Activated T-helper 2 cell treated with anti-CD3 and anti-CD28 coated beads, Interferon-gamma antibody, Interleukin-2, Interleukin-4, amounts not matched to agents 10 μg/mL and 5 μg/mL and 100 μg/mL, durations not matched to agents 14 hours and 24 hours and 36 hours (primary cell): ENCODE measurements at places on chromosomes 5 and 9. TPM values are rescaled to one million over a fixed set of nuclear protein-coding genes. Genes with fewer than 3 reads are reported as not detected.

- no peak overlapping the region for H3K27ac ChIP-seq
- no peak for DNase-seq
- H3K4me3 ChIP-seq = no peak overlapping the region
- no peaks in the 10 kb centered on the region for H3K27me3 ChIP-seq
- H3K36me3 ChIP-seq = no peaks in the 10 kb centered on the region
These were observed 63.7 kb downstream of the LURAP1L start for GRCh38 chr9:12838546-12838945.

AFAP1L1 gene
- not detected in 2 replicates for total RNA-seq

NEUROG1 gene
- total RNA-seq = not detected in 2 replicates

DNA sequence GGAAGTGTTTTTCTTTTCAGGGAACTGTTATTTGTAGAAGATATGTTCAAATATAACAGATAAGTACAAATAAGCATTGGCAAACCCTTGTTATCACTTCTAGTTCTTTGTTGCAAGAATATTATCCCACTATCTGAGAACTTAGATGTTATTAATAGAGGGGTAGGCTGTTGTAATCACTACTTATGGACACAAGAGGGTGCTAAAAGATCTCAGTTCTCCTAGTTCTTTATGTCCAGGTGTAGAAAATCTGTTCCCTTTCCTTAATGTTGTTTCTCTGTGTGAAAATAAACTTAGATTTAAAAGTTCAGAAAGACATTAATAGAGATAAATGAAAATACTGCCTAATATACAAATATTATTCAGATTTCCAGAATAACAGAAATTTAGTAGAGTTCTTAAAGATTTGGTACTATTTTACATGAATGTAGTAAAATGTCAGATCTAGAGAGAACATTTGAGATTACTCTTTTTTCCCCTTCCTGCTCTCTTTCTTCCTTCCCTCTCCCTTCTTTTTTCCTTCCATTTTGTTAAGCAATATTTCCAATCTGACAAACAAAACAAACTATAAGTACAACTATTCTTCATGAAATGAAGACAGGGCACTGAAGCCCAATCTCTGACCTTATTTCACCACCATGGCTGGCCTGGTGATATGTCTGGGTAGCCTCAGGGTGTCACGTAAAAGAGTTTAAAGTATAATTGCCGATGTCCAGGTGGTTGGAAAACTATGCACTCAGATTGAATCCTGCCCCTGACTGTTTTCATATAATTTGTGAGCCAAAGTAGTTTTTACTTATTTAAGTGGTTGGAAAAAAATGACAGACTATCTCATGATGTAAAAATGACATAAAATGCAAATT, 43.6 kb upstream of the C5orf46 start:
- no peak overlapping the region for H3K4me3 ChIP-seq
- no peak overlapping the region for H3K27ac ChIP-seq
- no peaks in the 10 kb centered on the region for H3K36me3 ChIP-seq
- DNase-seq = no peak
- H3K27me3 ChIP-seq = no peaks in the 10 kb centered on the region
- no peaks in the 10 kb centered on the region for H3K4me1 ChIP-seq

DNA sequence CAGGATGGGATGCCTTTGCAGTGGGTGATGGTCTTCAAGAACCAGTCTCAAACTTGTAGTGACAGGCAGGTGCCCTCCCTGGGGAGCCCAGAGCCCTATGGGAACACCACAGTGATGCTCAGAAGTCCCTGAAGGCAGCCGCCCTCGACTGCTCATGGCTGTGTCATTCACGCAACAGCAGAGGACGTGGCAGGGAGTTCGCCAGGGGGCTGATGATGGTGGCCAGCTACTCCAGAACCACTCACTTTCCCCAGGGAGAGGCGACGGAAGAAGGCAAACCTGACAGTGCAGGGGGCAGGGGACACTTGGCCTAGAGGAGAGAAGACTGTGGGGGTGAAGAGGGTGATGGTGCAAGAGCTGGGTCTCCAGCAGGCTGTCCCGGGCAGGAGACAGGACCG, 4.0 kb downstream of the IL13 start:
- peaks cover 27% of the 10 kb centered on the region for H3K36me3 ChIP-seq
- peak overlapping the region; percentile 55 for H3K4me3 ChIP-seq
- no peaks in the 10 kb centered on the region for H3K27me3 ChIP-seq
- DNase-seq = no peak

GRCh38 chr5:168528521-168529373, at the start of gene FBLL1:
FBLL1 (plus strand) TSS chr5:168529305; CDS start chr5:168529505, 200 bp downstream.
- H3K27me3 ChIP-seq = peaks cover 38% of the 10 kb centered on the region
- peaks cover 8% of the 10 kb centered on the region for H3K4me1 ChIP-seq
- H3K36me3 ChIP-seq = no peaks in the 10 kb centered on the region
- DNase-seq = no peak

GRCh38 chr9:70658765-70659164, 244.3 kb upstream of the KLF9 start:
- H3K4me3 ChIP-seq = no peak overlapping the region
- H3K27ac ChIP-seq = no peak overlapping the region
- no peaks in the 10 kb centered on the region for H3K4me1 ChIP-seq
- no peaks in the 10 kb centered on the region for H3K36me3 ChIP-seq

DNA sequence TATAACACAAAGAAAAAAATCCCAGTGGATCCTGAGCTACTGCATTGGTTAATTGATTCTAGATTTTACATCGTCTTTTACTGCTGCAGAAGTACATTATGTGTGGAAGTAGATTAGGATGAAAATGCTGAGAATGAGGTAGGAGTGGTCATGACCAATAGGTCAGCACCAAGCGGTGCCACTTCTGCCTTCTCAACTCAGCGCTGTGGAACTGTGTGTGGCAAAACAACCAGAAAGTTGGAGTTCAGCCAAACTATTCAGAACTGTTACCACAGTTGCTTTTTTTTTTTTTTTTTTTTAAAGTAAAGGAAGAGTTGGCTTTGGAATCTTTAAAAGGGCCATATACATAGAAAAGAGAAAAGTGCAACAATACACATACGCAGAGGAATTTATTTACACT, 24.2 kb downstream of the POU5F2 start:
- no peaks in the 10 kb centered on the region for H3K36me3 ChIP-seq
- peaks cover 2% of the 10 kb centered on the region for H3K4me1 ChIP-seq
- no peaks in the 10 kb centered on the region for H3K27me3 ChIP-seq

DNA sequence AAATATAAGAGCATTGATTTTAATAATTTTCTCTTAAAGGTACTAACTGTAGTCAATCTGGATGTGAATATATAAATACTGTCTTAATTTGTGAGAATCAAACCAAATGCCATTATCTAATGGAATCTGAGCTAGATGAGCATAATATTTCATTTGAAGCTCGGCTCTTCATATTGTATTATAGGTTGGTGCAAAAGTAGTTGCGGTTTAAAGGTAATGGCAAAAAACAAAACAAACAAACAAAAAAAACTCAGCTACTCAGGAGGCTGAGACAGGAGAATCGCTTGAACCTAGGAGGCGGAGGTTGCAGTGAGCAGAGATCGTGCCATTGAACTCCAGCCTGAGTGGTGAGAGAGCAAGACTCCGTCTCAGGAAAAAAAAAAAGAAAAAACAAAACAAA, 96.4 kb downstream of the CFAP90 start:
- H3K27ac ChIP-seq = no peak overlapping the region
- peaks cover 6% of the 10 kb centered on the region for H3K4me1 ChIP-seq
- peaks cover 12% of the 10 kb centered on the region for H3K27me3 ChIP-seq
- H3K4me3 ChIP-seq = no peak overlapping the region
- no peak for DNase-seq

FOXD4L4 gene
- 0.11 TPM in 1 of 2 replicates, not detected in the other for total RNA-seq

DNA sequence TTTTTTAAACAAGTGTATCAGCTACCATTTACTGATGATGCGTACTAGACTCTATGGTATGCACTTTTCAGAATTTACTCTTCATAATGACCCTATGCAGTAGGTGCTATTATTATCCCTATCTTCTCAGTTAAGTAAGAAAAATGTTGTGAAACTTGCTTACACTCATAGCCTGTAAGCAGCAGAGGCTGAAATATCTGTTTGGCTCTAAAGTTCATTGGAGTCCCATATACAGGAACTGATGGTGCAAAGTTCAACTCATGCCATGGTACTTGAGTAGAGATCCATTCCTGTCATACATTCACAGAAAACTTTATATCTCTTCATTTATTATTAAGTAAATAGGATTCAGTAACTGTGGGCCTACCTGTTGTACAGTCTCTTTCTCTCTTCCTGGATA, 41.4 kb upstream of the CCDC112 start:
- H3K27me3 ChIP-seq = peaks cover 21% of the 10 kb centered on the region
- no peak overlapping the region for H3K4me3 ChIP-seq
- no peak overlapping the region for H3K27ac ChIP-seq
- no peak for DNase-seq

GRCh38 chr5:149212198-149212951, 59.3 kb upstream of the AFAP1L1 start:
- H3K4me1 ChIP-seq = no peaks in the 10 kb centered on the region
- peaks cover 4% of the 10 kb centered on the region for H3K27me3 ChIP-seq
- no peak for DNase-seq
- H3K4me3 ChIP-seq = no peak overlapping the region
- H3K27ac ChIP-seq = no peak overlapping the region

DNA sequence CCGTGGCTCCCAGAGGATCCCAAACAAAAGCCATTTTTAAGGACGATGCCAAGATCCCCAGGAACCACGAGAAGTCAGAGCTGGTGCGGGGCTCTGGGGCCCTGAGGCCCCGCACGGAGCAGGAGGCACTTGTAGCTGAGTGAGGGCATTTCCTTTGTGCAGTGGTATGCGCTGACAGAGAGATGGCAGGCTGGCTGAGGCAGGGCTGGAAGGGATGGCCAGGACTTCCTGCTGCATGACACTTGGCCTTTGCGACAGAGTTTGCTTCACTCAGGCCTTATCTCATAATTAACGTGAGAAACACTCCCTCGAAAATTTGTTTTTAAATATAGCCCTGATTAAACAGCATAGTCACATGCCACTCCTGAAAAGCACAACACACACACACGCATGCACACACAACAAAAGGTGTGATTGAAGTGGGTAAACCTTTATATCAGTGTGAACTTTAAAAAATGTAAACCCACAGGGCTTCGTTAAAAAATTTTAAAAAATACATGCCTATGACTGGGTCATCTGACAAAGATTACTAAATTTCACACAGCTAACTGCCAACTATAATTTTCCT, 536.6 kb downstream of the PDE4D start:
- DNase-seq = no peak
- H3K4me1 ChIP-seq = peaks cover 10% of the 10 kb centered on the region
- H3K27ac ChIP-seq = no peak overlapping the region
- no peaks in the 10 kb centered on the region for H3K36me3 ChIP-seq
- peaks cover 18% of the 10 kb centered on the region for H3K27me3 ChIP-seq
- H3K4me3 ChIP-seq = no peak overlapping the region

DNA sequence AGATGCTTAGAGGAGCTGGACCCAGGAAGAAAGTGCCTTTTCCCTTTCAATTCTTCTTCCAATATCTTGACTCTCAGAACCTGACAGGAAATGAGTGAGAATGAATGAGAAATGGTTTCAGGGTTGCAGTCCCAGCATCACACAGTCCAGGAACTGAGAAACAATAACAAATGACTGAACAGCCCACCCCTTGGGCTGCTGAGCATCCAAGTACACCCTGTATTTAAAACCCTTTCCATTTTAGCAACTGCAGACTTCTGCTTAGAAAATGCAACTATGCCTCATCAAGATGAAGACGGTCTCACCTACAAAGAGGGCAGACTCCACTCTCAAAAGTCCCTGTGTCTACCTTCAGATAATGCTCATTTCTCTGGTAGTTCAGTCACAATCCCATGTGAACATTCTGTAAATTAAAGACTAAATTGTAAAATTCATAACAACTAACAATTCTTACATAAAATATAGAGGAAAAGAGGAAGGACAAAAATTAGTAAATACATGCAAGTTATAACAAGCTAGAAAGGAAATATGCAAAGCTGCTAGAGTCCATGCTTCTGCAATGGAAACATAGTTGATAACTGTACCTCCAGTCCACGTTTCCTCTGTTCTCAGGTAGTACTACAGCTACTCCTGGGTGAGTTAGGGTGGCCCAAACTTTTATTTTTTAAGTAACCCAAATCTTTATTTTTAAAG, 316.5 kb downstream of the ICE1 start:
- H3K4me1 ChIP-seq = peaks cover 6% of the 10 kb centered on the region
- H3K27ac ChIP-seq = no peak overlapping the region
- no peaks in the 10 kb centered on the region for H3K36me3 ChIP-seq
- DNase-seq = no peak
- H3K27me3 ChIP-seq = no peaks in the 10 kb centered on the region
- H3K4me3 ChIP-seq = no peak overlapping the region

PDCD1LG2 gene
- total RNA-seq = 1.7 and 2.0 TPM in 2 replicates

GRCh38 chr9:111150181-111150580, 111.9 kb upstream of the LPAR1 start:
- DNase-seq = no peak
- no peak overlapping the region for H3K27ac ChIP-seq
- no peaks in the 10 kb centered on the region for H3K27me3 ChIP-seq

DNA sequence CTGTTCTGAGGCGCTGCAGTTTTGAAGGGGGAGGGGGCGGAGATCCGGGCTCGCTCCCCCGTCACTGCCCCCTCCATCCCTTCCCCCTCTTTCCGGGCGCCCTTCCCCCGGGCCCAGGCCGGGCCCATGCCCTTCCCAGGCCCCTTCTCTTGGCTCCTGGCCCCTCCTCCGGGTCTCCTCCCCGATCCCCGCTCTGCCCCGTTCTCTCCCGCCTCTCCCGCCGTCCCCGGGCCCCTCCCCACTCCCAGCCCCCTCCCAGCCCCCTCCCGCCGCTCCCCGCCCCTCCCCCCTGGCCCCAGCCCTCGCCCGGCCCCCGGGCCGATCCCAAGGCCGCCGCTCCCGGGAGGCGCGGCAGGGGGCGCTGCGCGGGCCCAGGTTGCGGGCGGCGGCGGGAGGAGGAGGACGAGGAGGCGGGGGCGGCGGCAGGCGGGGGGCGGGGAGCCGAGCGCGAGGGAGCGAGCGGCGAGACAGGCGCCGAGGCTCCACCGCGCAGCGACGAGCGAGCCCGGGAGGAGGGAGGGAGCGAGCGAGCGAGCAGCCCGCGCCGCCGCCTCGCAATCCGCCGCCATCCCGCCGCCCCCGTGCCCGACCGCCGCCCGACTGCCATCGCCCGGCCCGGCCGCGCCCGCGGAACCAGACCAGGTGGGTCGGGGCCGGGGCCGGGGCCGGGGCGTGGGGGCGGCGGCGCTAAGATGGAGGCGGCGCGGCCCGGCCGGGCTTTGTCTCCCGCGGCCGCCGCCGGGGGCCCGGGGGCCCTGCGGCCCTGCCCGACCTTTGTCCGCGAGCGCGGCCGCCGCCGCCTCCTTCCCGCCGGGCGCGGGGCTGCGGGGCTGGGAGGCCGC, at the start of gene PRRC2B:
Gene PRRC2B, plus strand, starts transcription at position 465 of the 842 bp plus-strand sequence. CDS start 36,059 bp downstream, outside the sequence.
- DNase-seq = peak; percentile 73
- H3K36me3 ChIP-seq = peaks cover 25% of the 10 kb centered on the region
- H3K27me3 ChIP-seq = peaks cover 4% of the 10 kb centered on the region
- H3K4me3 ChIP-seq = peak within 1 kb of the TSS; percentile 81

DNA sequence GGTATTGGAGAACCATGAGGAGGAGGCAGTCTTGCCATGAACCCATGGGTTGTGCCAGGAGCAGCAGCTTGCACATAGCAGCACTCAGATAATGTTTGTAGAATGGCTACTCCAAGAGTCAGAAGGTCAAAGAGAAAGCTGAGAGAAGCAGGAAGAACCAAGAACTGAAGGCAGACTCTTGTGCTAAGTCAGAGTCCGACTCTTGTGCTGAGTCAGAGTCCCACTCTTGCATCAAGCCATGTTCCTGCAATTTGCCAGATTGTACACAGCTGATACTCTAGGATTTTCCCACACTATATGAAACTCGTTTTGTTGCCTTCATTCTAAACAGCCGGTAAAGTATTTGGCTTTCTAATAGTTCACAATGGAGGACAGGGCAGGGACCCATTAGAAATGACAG, 26.2 kb upstream of the HSPA9 start:
- no peak overlapping the region for H3K27ac ChIP-seq
- no peak for DNase-seq
- H3K36me3 ChIP-seq = no peaks in the 10 kb centered on the region
- H3K4me3 ChIP-seq = no peak overlapping the region

- no peak for DNase-seq
- H3K27me3 ChIP-seq = peaks cover 12% of the 10 kb centered on the region
- H3K4me3 ChIP-seq = no peak overlapping the region
These were observed 45.8 kb downstream of the WHRN start for GRCh38 chr9:114459464-114459863.
